ENCODE measurements at places on chromosomes 3 and 15. TPM values are rescaled to one million over a fixed set of nuclear protein-coding genes. Genes with fewer than 3 reads are reported as not detected.

- no peak for DNase-seq
Measured at GRCh38 chr3:141106842-141107241, 55.7 kb downstream of the SPSB4 start.

GRCh38 chr15:41777421-41777973 lies 3.2 kb downstream of the MAPKBP1 start:
- no peak for DNase-seq

Gene CHRNA7
- 15.8 TPM for polyA plus RNA-seq

DNA sequence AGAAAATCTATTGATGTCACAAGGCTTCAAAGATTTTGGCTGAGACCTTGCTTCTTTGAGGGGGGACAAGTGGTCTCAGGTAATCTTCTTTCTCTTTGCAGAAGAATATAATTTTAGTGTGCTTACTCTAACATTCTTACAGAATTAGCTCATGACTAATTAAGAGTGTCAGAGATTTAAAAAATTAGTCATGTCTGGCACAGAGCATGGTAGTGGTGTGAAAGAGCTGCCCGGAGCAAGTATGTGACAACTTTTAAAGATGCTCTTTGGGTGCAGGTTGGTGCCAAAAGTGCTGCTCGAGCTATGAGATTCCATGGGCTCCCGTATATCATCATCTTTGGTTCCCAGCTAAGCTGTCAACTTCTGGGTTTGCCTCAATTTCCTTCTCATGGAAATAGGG lies 31.1 kb downstream of the CYP19A1 start:
- DNase-seq: no peak

Gene FHIT
- 35.8 TPM for polyA plus RNA-seq

Gene SQOR
- polyA plus RNA-seq: 51.2 TPM

Gene JMJD7
- polyA plus RNA-seq: 10.2 TPM

DNA sequence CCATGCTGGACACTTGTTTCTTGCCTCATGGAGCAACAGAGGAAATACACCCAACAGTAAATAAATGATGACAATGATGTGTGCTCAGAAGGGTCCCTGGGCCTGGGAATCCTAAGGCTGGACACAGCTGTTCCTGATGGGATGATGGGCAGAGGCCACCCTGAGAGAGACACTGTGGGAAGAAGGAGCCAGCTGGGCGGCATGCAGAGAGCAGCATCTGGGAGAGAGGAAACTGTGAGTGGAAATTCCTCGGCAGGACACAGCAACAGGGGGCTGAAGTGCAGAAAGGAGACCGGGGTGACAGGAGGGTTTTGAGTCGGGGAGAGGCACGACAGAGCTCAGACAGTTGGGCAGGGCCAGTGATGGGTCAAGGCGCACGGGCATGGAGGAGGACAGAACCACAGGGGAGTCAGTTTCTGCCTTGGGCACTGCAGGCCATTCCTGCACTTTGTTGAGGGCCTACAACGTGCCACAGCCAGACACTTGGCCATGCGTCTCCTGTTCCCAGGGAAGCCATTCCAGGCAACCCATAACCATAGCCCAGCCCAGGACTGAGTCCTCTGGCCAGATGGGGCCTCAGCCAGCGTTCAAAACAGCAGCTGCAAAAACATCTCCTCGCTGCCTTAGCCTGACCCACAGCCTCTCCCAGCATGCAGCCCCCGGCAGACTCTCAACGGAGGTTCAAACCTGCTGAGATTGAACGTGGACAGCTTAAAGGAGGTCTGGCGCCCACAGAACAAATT lies 36.7 kb upstream of the SLC6A1 start:
- no peak for DNase-seq
